ENCODE measurements at places on chromosomes 3 and 15.

DNA sequence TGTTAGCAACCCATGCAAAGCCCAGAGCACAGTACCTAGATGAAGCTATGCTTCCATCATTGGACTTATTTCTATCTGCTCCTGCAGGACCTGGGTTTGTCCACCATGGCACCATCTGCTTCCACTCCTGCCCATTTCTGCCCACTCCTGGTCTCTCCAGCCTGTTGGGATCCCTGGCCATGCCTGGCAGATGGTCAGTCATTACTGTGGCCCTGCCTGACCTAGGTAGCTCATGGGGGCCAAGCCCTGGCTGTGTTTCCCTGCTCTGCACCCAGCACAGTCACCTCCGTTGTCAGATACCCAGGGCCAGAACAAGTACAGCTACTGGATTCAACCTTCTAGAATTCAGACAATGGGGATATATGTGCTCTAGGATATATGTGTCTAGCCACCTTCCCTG is 185.8 kb upstream of the TLE3 start:
- DNase-seq: no peak

GRCh38 chr3:110419096-110419495 is 652.5 kb upstream of the NECTIN3 start:
- DNase-seq: no peak

DNA sequence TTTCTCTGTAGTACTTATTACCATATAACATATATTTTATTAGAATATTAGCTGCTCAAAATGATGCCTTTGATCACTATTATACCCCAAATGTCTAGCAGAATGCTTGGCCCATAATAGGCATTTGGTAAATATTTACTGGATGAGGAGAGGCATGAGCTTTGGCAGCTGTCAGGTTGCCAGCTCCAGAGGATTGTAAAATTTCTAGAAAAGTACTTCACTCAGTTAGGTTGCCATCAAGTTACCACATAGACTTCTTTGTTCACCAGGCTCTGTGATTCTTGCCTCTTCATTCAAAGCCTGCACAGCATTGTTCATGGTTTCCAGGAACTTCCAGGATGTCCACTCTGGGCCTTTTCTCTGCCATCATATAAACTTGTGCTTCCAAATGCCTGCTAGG is 582.8 kb downstream of the PDCD6IP start:
- DNase-seq: no peak

GRCh38 chr3:13136426-13136825 is 63.2 kb upstream of the IQSEC1 start:
- no peak for DNase-seq

- no peak for DNase-seq
Observed at GRCh38 chr3:36944641-36945270, at the start of gene TRANK1. TSS of gene TRANK1 (minus strand) at chr3:36945054. CDS start at chr3:36944809, 245 bp downstream.

GRCh38 chr15:76588811-76589747 is 252.5 kb downstream of the ISL2 start:
- no peak for DNase-seq

- DNase-seq: no peak
Observed at GRCh38 chr3:177307826-177308225, 110.5 kb upstream of the TBL1XR1 start.

DNA sequence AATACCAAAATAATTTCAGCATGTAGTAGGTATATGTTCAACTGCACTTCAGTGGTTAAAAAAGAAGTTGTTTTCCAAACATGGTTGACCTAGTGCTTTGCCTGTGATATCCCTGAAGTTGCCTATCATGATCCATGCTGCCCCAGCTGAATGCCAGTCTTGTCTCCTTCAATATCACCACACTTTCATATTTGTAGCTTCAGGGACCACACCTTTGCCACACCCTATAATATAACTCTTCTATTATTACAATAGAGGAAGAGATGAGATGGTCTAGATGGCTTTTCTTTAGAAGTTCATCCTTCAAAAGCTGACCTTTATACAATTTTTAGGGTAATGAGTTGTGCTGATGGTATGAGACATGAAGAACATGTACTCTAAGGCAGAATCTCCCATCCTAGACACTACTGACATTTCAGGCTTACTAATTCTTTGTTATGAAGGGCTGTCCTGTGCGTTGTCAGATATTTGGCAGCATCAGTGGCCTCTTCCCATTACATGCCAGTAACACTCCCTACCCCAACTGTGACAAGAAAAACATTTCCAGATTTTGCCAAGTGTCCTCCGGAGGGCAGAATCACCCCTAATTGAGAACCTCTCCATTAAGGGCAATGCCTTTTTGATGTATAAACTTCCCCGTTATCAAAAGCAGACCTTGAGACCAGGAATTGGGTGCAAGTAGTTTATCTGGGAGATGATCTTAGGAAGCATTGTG is 76.2 kb upstream of the PLCL2 start:
- DNase-seq: no peak

- no peak for DNase-seq
Observed at GRCh38 chr3:165125836-165126235, 47.5 kb upstream of the SI start.

- DNase-seq: no peak
Observed at GRCh38 chr3:63349583-63350573, 71.8 kb downstream of the SYNPR start.

GRCh38 chr3:36714343-36715086 is 49.8 kb downstream of the DCLK3 start:
- DNase-seq: no peak

GRCh38 chr15:94600505-94600904 is 369.1 kb downstream of the MCTP2 start:
- DNase-seq: no peak

- DNase-seq: no peak
Observed at GRCh38 chr15:75721923-75722870, 9.5 kb upstream of the CSPG4 start.

- no peak for DNase-seq
Observed at GRCh38 chr15:58318517-58318916, 113.3 kb upstream of the LIPC start.

DNA sequence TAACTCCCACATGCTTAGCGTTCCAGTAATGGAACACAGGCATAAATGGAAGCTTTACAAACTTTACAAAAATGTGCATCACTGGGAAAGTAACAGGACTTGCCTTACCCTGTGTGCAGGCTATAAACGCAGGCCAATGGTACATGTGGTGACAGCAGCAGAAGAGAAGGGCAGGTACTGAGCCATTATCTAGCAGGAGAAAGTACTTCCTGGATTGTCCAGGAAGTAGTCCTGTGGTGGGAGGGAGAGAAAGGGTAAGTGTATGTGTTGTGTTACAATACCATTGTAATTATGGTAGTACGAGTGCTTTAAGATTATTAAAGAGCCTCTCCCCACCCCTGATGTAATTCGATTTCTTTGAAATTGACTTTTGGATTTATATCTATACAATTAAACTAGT is 5.3 kb downstream of the ATP1B3 start:
- no peak for DNase-seq

DNA sequence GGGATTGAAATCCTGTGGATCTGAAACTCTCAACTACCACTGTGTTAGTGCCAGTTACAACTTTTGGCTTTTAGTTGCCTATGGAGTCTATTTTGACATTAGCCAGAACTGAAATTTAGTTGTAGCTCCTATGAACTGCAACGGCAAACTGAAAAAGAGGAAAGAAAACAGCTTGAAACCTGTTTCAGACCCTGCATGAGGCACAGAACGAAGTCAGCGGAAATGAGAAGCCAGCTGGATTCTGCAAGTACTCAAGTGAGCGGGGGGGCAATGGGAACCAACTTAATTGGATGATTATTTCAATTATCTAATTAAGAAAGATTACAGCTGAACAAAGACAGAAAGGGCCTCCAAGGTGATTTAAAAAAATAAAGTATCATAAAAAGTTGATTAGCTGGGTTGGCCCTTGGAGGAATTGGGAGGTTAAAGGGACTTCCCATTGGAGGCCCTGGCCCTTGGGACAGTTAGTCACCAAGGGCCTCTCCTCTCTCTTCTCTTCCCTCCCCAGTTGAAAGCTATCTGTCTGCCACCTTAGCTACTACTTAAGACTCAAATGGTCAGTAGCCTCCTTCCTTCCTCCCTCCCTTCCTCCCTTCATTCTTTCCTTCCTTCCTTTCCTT is 352.1 kb downstream of the SHQ1 start:
- no peak for DNase-seq
